ENCODE measurements at places on chromosomes 1 and 21.

- no peak for DNase-seq
Observed at GRCh38 chr1:226672339-226672762, 66.7 kb downstream of the ITPKB start.

DNA sequence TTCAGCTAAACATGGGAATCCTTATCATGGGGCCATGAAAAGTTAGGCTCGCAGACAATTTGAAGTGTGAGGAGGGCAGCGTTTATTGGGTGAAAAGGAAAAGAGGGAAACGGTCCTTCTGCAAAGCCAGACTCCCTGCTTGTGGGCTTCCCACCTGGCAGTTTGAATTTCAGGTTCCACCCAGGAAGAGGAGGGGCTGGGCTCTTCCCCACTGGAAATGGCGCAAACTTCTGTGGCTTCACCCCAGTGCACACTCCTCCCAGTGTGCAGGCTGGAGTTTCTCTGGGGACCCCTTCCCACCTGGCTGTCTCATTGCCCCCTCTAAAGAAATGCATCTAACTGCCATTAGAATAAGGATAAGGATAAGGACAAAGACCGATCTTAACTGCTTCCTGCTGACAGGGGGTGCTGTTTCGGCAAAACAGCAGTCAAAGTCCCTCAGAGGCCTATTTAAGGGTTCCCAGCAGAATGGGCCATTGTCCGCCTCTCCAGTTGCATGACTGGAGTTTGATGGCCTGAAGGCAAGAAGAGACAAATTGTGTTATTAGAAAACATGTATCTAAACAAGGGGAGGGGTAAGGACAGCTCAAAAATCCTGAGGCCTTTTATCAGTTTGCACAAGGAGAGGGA, 20.4 kb downstream of the AIM2 start:
- DNase-seq, result no peak

DNA sequence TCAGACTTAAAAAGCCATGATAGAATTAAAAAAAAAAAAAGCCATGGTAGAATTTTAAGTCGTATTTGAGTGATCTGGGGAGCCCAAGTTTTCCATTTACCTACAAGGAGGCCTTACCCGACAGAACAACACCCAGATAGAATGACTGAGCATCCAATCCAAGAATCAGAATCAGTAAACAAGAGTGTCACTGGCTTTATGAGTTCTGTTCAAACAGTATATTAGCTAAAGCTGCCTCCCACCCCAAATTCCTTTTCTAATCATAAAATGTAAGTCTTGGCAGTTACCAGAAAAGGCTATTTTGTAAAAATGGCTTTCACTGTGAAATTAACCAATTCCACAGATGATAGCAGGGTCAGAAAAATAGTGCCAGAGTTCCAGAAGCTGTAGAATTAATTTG, 1.2 kb downstream of the GTF2B start:
- no peak for DNase-seq

GRCh38 chr21:26756491-26757159, 88.6 kb downstream of the ADAMTS1 start:
- DNase-seq, result no peak

GRCh38 chr1:79363430-79363829, 356.9 kb upstream of the ADGRL4 start:
- no peak for DNase-seq

GRCh38 chr21:37921091-37921490, 4.8 kb upstream of the KCNJ6 start:
- DNase-seq, result no peak

DNA sequence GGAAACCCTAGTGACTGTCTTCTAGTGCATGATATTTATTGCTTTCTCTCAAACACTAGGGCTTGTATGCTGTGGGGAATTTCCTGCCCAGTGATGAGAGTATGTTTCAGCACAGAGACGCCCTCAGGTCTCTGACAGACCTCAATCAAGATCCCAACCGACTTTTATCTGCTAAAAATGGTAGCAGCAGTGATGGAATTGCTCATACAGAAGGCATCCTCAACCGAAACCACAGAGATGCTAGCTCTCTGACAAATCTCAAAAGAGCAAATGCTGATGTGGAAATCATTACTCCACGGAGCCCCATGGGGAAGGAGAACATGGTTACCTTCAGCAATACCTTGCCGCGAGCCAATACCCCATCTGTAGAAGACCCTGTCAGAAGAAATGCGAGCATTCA, 41.3 kb downstream of the PLPPR4 start:
- no peak for DNase-seq

DNA sequence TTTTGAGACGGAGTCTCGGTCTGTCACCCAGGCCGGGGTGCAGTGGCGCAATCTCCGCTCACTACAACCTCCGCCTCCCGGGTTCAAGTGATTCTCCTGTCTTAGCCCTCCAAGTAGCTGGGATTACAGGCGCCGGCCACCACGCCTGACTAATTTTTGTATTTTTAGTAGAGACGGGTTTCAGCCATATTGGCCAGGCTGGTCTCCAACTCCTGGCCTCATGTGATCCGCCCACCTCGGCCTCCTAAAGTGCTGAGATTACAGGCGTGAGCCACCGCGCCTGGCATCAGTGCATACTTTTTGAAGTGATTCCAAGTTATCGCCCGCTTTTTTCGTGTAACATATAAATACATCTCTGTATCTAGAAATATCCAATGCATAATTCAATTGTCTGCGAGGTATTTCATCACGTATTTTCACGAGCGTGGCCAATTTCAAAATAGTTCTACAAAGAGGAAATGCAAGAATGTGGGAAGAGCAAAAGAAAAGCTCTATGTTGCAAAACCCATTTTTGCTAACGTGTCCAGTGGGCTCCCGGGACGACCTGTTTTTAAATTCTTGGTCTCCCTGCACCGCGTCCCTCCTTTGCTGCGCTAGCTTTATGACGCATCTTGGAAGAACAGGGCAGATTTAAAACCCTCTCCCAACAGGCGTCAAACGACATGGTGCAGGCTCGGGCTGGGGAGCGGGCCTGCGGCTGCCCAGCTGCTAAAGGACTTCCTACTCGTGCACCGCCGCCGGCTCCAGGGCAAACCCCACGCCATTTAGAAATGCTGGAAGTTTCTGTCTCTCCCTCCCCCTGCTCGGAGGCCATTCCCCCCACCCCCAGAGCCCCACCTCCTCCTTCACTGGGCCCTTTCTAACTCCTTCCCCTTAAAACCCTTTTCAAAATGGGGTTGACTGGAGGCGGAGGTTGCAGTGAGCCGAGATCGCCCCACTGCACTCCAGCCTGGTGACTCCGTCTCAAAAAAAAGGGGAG, 923 bp upstream of the IFNGR2 start:
- DNase-seq, result no peak

- no peak for DNase-seq
Observed at GRCh38 chr1:107877745-107878144, 87.2 kb downstream of the VAV3 start.

GRCh38 chr21:15243406-15243805, 178.6 kb upstream of the NRIP1 start:
- DNase-seq, result no peak

DNA sequence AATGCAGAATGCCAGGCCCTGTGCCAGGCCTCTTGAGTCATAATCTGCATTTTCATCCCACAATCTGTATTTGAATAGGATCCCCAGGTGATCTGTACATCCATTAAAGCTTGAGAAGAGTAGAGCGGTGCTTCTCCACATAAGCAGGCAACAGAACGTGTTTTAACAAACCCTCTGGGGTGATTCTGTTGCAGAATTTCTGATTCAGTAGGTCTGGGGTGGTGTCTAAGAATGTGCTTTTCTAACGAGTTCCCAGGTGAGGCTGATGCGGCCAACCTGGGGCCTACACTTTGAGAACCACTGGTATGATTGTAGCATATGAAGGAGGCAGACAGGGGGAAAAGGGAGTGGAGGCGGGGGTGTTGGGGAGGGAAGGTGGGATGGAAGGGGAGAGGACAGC, 78.4 kb upstream of the POU3F1 start:
- no peak for DNase-seq

DNA sequence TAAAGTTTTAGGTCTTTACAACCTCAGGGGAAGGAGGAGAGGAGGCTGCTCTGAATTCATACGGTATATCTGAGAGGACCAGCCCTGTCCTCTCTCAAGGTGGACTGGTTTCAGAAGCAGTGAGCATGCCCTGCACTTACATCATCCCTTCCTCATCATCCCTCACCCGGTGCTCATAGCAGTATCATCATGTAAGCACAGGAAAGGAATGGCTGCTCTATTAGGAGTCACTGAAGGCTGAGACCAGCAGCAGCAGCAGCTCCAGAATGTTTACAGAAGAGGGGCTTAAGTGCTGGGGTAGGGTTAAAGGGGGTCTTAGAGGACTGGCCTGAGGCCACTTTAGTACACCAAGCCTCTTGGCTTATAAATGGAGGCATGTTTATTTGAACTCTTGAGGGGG, 185.9 kb downstream of the AK5 start:
- no peak for DNase-seq

- no peak for DNase-seq
Observed at GRCh38 chr1:185500001-185500626, 183.1 kb upstream of the IVNS1ABP start.

DNA sequence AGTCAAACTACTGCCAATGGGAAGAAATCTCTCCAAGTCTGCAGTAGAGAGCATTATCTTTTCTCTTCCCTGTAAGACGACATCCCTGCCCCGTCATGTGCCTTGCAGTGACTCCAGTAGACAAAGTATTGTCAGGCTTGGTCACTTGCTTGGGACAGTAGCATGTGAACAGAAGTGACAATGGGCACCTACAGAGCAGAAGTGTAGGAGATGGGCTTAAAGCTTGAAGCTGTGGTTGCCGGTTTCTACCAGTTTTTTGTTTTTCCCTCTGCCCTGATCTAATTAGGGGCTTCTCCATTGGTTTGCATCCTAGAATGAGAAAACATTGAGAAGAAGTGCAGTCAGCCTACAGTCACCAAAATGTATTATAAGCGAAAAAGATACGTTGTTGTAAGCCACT, 12.7 kb downstream of the F3 start:
- DNase-seq, result no peak

Data from thoracic aorta (tissue), 2 donors.